ENCODE measurements at places on chromosomes 11 and 22.
A peak's percentile ranks its signal among the peaks of the same experiment; 100 is the strongest.

- DNase-seq, result no peak
Measured at GRCh38 chr11:15258433-15259165, 143.9 kb downstream of the INSC start.

GRCh38 chr11:113016905-113017304, 55.7 kb downstream of the NCAM1 start:
- DNase-seq, result no peak

- DNase-seq, result peak; percentile 90
Measured at GRCh38 chr11:61417670-61418069, 12.1 kb downstream of the CPSF7 start.

DNA sequence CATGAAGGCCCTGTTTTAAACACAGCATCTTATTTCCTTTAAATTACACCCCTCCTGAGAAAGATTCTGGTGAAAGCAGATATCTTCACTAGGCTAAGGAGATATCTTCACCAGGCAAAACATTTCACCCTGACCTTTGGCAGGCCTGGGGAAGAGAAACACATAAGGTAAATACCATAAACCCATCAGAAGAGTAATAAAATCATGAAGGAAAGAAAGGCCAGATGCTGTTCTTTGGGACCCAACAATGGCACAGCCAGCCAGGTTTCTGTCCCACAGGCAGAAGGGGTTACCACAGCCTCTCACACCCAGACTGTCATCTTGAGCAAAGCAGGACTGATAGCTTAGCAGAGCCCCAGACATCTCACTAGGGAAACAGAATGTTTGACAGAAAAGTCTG, 125.4 kb downstream of the CCDC34 start:
- DNase-seq, result no peak

- DNase-seq, result peak; percentile 41
Measured at GRCh38 chr11:117303646-117304315, 12.3 kb downstream of the BACE1 start.

Measured in inflammatory macrophage treated with lipopolysaccharide for 1 hour (primary cell).